ENCODE measurements at places on chromosomes 2 and 18.

- DNase-seq, result no peak
Measured at GRCh38 chr2:19847486-19847885, 54.3 kb downstream of the TTC32 start.

- no peak for DNase-seq
Measured at GRCh38 chr18:21761471-21762115, 21.0 kb downstream of the MIB1 start.

DNA sequence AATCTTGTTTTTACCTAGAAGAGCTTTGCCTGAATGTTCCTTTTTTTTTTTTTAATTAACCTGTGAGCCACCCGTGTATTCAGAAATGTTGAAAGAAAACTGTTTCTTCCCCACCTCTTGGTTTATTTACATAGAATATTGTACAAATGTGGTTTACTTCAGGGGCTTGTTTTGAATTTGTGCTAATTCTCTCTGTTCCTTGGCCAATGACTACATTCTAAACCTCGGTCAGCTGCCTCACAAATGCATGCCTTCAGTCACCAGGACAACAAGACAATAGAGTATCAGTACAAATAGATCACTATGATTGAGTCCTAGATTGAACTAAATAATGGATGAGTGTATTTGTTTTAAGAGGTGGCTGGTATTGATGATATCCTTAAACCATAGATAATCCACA is 36.0 kb downstream of the AGFG1 start:
- no peak for DNase-seq

GRCh38 chr2:127193164-127193966 is 26.7 kb downstream of the CYP27C1 start:
- peak; percentile 16 for DNase-seq

- no peak for DNase-seq
Measured at GRCh38 chr2:19127616-19128015, 230.8 kb downstream of the OSR1 start.

DNA sequence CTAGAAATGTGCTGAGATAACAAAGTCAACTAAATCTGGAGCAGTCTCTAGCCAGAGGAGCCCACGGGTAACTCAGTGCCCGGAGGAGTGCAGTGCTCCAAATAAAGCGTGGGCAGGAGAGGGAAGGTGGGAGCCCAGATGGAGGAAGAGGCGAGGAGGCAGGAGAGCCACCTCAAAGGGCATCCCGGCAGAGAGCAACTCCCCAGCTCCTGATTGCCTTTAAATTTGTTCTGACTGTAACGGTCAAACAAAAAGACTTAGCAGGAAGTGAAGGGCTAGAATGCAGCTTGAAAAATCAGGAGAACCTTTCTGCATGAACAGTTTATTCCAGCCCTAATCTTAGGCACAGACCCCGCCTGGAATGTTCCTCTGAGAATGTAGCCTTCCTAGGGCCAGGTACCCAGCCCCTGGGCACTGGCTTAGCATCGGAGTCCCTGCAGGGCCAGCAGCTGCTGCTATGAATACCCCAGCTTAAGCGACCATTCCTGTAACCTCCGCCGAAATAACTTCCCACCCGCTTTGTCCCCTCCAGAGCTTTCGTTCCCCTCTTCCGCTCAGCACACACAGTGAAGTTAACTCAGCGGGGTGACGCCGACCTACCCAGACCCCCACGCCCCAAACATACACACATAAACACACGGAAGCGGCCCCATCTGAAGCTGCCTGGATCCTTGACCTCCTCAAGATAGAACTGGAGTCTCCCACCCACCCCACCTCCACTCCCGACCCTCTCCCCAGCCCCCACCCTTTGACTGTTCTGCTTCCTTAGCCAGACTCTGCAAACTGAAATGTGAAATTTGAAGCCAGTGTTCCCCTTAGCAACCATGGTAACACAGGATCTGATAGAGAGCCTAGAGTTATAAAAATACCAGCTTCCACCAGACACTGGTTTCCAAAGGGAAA is 123.2 kb downstream of the SMAD7 start:
- DNase-seq, result peak; percentile 62

GRCh38 chr2:32752205-32752604 is 124.4 kb downstream of the TTC27 start:
- DNase-seq, result peak; percentile 66

DNA sequence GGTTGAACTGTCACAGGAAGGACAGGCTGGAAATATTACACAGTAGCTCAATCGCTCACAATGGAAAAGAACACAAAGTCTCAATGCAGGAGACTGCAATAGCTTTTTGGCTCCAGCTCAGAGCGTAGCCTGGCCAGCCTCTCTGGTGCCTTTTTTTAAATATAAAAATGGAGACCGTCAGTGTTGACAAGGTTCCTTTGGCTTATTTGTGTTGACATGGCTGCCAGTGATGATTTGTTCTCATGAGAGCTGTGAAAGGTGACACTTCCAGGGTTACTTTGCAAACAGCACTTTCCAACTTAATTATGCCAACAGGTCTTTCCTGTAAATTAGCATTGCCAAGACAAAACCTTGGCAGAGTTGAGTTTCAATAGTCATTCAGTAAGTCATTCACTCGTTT is 70.8 kb downstream of the KCNE4 start:
- DNase-seq, result no peak
